Large intestine (tissue), 12 donors: ENCODE measurements at places on chromosomes 7 and 10. TPM values are rescaled to one million over a fixed set of nuclear protein-coding genes. Genes with fewer than 3 reads are reported as not detected.
A peak's percentile ranks its signal among the peaks of the same experiment; 100 is the strongest.

The CTAGE8 gene
- polyA plus RNA-seq, result 11.2 TPM

The CTAGE6 gene
- not detected for polyA plus RNA-seq

DNA sequence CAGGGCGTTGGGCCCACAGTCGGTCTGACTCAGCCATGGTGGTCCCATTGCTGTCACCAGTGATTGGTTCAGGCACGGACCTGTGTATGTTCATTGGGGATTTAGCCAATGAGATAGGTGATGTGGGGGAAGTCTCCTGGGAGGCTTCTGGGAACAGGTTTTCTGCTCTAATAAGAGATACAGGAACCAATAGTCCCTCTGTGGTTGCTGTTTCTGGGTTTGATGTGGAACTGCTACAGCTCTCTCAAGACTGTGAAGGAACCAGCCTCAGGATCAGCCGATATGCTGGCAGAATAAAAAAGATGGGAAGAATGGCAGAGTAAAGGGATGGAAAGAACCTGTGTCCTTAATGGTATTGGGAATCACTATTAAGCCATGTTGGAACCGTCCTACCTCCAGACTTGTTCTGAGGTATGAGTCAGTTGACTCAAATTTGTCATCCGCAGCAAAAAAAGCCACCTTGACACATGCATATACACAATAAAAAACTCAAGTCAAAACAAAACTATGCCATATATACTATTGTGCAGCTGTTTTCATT is 70.6 kb downstream of the MCMBP start:
- DNase-seq, result no peak
- H3K27ac ChIP-seq, result no peak overlapping the region
- H3K4me1 ChIP-seq, result no peaks in the 10 kb centered on the region
- H3K4me3 ChIP-seq, result no peak overlapping the region

The MOGAT3 gene
- 72.1 TPM for polyA plus RNA-seq

The RGS10 gene
- polyA plus RNA-seq, result 63.1 TPM

The DENND2A gene
- polyA plus RNA-seq, result 12.2 TPM

The GRK5 gene
- 38.8 TPM for polyA plus RNA-seq

DNA sequence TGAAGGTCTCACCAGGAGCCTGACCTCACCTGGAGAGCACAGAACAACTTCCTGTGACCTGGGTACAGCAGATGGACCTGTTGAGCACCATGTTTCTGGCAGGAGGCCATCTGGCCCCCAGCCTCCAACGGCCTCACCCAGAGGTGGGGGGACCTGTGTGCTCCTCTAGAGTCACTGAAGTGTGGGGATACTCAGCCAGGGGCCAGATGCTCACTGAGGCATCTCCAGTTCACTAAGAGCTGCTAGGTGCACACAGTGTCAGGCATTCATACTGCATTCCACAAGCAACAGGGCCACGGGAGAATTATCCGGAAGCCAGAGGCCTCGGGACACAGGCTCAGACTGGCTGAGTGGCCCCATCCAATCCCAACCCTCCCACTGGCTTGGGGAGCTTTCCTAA is 161.4 kb downstream of the TCERG1L start:
- no peak overlapping the region for H3K27ac ChIP-seq
- H3K36me3 ChIP-seq, result no peaks in the 10 kb centered on the region
- no peaks in the 10 kb centered on the region for H3K27me3 ChIP-seq
- no peak overlapping the region for H3K4me3 ChIP-seq

GRCh38 chr7:823649-824048 is 8.6 kb upstream of the SUN1 start:
- peaks cover 19% of the 10 kb centered on the region for H3K36me3 ChIP-seq
- no peak overlapping the region for H3K4me3 ChIP-seq
- no peaks in the 10 kb centered on the region for H3K27me3 ChIP-seq

The EBLN1 gene
- polyA plus RNA-seq, result not detected

The PNLIPRP3 gene
- polyA plus RNA-seq, result not detected

DNA sequence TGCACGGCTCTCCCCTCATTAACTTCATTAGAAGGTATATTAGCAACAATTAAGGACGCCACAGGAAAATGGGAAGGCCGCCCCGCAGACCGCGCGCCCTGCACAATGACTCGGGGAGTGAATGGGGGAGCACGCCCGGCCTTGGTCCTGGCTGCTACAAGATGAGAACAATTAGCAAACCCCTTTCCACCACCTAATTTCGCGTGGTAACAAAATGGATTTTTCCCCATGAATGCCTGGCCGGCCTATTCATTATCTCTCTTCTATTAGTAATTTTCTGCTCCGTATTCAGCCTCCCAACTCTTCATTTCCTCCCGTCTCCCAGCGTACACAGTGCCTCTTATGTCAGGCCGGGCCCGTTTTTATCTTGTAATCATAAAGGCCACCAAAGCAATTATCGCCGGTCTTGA is 346.9 kb downstream of the DNAJB6 start:
- H3K27ac ChIP-seq, result no peak overlapping the region
- no peak overlapping the region for H3K4me3 ChIP-seq
- no peaks in the 10 kb centered on the region for H3K36me3 ChIP-seq
- DNase-seq, result no peak
- no peaks in the 10 kb centered on the region for H3K4me1 ChIP-seq
- peaks cover 85% of the 10 kb centered on the region for H3K27me3 ChIP-seq

DNA sequence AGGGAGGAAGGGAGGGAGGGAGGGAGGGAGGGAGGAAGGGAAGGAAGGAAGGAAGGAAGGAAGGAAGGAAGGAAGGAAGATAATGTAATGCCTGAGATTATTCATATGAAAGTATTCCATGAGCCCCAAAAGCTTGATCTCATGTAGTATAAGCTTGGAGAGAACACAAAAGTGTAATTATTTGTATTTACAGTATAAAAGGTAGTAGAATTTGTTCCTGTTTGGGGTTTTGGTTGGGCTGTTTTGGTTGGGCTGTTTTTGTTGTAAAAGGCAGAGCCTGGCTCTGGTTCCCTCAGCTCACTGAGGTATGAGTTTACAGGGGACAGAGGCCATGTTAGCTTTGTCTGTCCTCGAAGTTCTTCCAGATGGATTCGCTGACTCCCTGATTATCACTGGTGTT is 45.3 kb upstream of the EBLN1 start:
- peaks cover 20% of the 10 kb centered on the region for H3K27me3 ChIP-seq
- H3K36me3 ChIP-seq, result no peaks in the 10 kb centered on the region
- DNase-seq, result no peak
- H3K4me3 ChIP-seq, result no peak overlapping the region
- H3K27ac ChIP-seq, result no peak overlapping the region

The CTTNBP2 gene
- 4.6 TPM for polyA plus RNA-seq

DNA sequence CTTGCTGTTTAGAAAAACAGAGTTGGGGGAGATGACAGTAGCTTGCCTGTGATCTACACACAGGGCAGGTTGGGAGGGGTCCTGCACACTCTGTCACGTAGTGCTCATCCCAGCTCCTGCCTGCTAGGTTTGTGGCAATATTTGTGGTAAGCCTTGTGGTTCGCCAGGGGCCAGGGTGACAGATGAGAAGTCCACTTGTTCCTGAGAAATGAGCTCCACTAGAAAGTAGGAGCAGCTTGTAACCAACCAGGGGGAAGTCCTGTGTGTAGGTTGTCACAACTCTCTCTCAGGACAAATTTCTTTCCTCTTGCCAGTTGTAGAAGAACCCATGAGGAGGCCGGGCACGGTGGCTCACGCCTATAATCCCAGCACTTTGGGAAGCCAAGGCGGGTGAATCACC is 147.0 kb downstream of the TCF7L2 start:
- H3K27me3 ChIP-seq, result no peaks in the 10 kb centered on the region
- no peak overlapping the region for H3K4me3 ChIP-seq
- DNase-seq, result no peak

The KEL gene
- polyA plus RNA-seq, result 181 TPM

The ADRA2A gene
- 5.4 TPM for polyA plus RNA-seq

The MUC12 gene
- 3.3 TPM for polyA plus RNA-seq

The GPR37 gene
- polyA plus RNA-seq, result 2.2 TPM

GRCh38 chr10:5411941-5412276 is 448 bp upstream of the NET1 start:
- peaks cover 3% of the 10 kb centered on the region for H3K27me3 ChIP-seq
- peaks cover 2% of the 10 kb centered on the region for H3K4me1 ChIP-seq
- DNase-seq, result no peak
- no peaks in the 10 kb centered on the region for H3K36me3 ChIP-seq
- H3K4me3 ChIP-seq, result peak overlapping the region; percentile 63

DNA sequence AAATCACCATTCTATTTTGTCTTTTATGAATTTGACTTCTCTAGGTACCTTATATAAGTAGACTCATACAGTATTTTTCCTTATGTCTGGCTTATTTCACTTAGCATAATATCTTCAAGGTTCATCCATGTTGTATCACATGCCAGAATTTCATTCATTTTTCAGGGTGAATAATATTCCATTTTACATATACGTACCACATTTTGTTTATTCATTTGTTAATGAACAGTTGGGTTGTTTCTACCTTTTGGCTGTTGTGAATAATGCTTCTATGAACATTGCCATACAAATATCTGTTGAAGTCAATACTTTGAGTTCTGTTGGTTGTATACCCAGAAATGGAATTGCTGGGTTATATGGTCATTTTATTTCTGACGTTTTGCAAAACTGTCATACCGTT is 20.7 kb downstream of the AHCYL2 start:
- DNase-seq, result no peak
- H3K27me3 ChIP-seq, result no peaks in the 10 kb centered on the region
- no peaks in the 10 kb centered on the region for H3K4me1 ChIP-seq
- H3K4me3 ChIP-seq, result no peak overlapping the region
- H3K36me3 ChIP-seq, result no peaks in the 10 kb centered on the region
- H3K27ac ChIP-seq, result no peak overlapping the region

The ADRB1 gene
- polyA plus RNA-seq, result 0.64 TPM

DNA sequence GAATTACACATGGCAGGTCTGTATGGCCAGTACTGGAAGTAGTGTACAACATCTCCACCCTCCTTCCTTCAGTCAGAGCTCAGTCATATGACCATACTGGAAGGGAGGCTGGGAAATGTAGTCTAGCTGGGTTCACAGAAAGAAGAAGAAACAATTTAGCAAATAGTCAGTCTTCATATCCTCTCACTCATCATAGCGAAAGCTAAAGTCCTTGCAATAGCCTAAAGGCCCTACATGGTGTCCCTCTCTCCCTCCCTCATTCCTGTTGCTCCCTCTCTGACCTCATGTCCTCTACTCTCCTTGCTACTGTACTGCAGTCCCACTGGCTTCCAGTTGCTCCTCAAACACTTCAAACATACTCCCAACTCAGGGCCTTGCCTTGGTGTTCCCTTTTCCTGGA is 4.3 kb upstream of the CALU start:
- H3K27ac ChIP-seq, result no peak overlapping the region
- H3K27me3 ChIP-seq, result peaks cover 14% of the 10 kb centered on the region
- H3K4me1 ChIP-seq, result peaks cover 10% of the 10 kb centered on the region
- no peaks in the 10 kb centered on the region for H3K36me3 ChIP-seq
- H3K4me3 ChIP-seq, result no peak overlapping the region

The MKI67 gene
- 26.5 TPM for polyA plus RNA-seq

GRCh38 chr10:21417172-21417712 is 108.2 kb downstream of the SKIDA1 start:
- no peak overlapping the region for H3K27ac ChIP-seq
- DNase-seq, result no peak
- H3K4me1 ChIP-seq, result no peaks in the 10 kb centered on the region
- no peaks in the 10 kb centered on the region for H3K36me3 ChIP-seq
- no peak overlapping the region for H3K4me3 ChIP-seq

The SMNDC1 gene
- polyA plus RNA-seq, result 33.8 TPM

DNA sequence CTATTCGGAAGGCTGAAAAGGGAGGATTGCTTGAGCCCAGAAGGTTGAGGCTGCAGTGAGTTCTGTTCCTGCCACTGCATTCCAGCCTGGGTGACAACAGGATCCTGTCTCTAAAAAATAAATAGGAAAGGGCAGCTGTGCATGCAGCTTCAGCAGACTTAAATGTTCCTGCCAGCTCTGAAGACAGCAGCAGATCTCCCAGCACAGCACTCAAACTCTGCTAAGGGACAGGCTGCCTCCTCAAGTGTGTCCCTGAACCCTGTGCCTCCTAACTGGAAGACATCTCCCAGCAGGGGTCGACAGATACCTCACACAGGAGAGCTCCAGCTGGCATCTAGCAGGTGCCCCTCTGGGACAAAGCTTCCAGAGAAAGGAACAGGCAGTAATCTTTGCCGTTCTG is 117.9 kb downstream of the CXCL12 start:
- no peaks in the 10 kb centered on the region for H3K36me3 ChIP-seq
- DNase-seq, result no peak
- no peaks in the 10 kb centered on the region for H3K4me1 ChIP-seq
- H3K27me3 ChIP-seq, result no peaks in the 10 kb centered on the region

The VAX1 gene
- polyA plus RNA-seq, result not detected

GRCh38 chr7:54596747-54597146 is 54.6 kb downstream of the VSTM2A start:
- no peak overlapping the region for H3K4me3 ChIP-seq
- H3K36me3 ChIP-seq, result no peaks in the 10 kb centered on the region
- H3K4me1 ChIP-seq, result no peaks in the 10 kb centered on the region

DNA sequence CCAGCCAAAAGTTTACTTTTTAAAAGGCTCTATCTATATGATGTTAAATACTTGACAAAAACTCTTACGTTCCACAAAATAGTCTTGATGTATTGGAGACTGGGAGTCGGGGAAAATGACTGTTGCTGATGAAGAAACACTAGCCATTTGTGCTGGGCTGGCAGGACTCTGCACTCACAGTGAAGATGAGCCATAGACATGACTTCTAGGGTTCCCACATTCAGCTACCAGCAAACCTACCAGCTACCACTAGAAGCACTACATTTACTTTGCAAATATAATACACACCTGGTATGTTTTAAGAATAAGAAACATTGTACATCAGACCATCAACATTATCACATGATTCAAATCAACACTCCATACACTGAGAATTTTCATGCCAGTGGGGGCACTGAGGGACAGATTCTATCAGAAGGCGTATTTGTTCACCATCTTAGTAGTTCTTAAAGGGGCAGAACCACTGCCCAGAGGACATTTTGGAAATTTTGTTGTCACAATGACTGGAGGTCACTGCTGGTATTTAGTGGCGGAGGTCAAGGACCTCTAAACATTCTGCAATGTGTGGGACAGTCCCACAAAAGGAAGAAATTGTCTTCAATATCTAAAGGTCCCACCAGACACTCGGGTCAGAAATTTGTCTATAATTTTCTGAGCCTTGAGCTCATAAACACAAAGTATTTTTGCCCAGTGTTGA is 52.3 kb downstream of the PARD3 start:
- H3K36me3 ChIP-seq, result no peaks in the 10 kb centered on the region
- H3K4me1 ChIP-seq, result no peaks in the 10 kb centered on the region
- H3K27me3 ChIP-seq, result no peaks in the 10 kb centered on the region
- H3K27ac ChIP-seq, result no peak overlapping the region
- no peak overlapping the region for H3K4me3 ChIP-seq
- DNase-seq, result no peak
